ENCODE measurements at places on chromosomes 12 and 14. TPM values are rescaled to one million over a fixed set of nuclear protein-coding genes. Genes with fewer than 3 reads are reported as not detected.

- no peaks in the 10 kb centered on the region for H3K27me3 ChIP-seq
- no peaks in the 10 kb centered on the region for H3K36me3 ChIP-seq
- no peaks in the 10 kb centered on the region for H3K4me1 ChIP-seq
- H3K27ac ChIP-seq, result no peak overlapping the region
- peak; percentile 65 for DNase-seq
Measured at GRCh38 chr14:24481622-24482324, 26.3 kb downstream of the CMA1 start.

B3GNT4 gene
- polyA plus RNA-seq, result 1.8 TPM

DNA sequence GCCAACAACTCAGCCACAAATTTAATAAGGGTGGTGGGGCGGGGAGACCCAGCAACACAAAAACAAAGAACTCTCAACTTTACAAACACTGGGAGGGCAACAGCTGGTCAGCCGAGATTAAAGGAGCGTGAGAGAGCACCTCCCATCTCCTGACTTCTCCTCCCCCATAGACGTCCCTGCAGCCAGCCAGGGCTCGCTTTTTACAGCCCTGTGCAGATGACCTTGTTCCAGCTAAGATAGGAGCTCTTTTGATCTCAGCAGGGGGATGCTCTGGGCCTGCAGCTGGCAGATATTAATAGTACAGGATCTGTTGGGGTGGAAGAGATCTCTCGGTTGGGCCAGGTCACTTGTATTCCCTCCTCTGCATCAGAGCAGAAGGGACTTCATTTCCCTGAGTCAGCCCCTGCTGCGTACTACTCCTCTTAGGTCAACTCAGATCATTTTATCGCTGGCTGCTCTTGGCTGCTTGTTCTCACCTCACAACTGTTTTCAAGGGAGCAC lies 475.8 kb downstream of the RAD51B start:
- H3K36me3 ChIP-seq, result no peaks in the 10 kb centered on the region
- no peak overlapping the region for H3K4me3 ChIP-seq
- peak overlapping the region; percentile 96 for H3K27ac ChIP-seq
- no peaks in the 10 kb centered on the region for H3K27me3 ChIP-seq
- H3K4me1 ChIP-seq, result peaks cover 64% of the 10 kb centered on the region

GRCh38 chr12:104083769-104084475 lies 19.6 kb downstream of the HCFC2 start:
- H3K27ac ChIP-seq, result no peak overlapping the region
- H3K4me1 ChIP-seq, result no peaks in the 10 kb centered on the region
- H3K27me3 ChIP-seq, result no peaks in the 10 kb centered on the region
- no peak overlapping the region for H3K4me3 ChIP-seq
- DNase-seq, result no peak

- no peaks in the 10 kb centered on the region for H3K4me1 ChIP-seq
- H3K4me3 ChIP-seq, result no peak overlapping the region
- H3K36me3 ChIP-seq, result peaks cover 12% of the 10 kb centered on the region
- H3K27ac ChIP-seq, result no peak overlapping the region
Measured at GRCh38 chr14:22994762-22995275, 12.5 kb upstream of the AJUBA start.

TSPAN19 gene
- 0.09 TPM for polyA plus RNA-seq

GRCh38 chr14:103806805-103807204 lies 40.6 kb downstream of the PPP1R13B start:
- no peaks in the 10 kb centered on the region for H3K36me3 ChIP-seq
- no peak overlapping the region for H3K4me3 ChIP-seq
- H3K27me3 ChIP-seq, result no peaks in the 10 kb centered on the region
- H3K27ac ChIP-seq, result no peak overlapping the region

DNA sequence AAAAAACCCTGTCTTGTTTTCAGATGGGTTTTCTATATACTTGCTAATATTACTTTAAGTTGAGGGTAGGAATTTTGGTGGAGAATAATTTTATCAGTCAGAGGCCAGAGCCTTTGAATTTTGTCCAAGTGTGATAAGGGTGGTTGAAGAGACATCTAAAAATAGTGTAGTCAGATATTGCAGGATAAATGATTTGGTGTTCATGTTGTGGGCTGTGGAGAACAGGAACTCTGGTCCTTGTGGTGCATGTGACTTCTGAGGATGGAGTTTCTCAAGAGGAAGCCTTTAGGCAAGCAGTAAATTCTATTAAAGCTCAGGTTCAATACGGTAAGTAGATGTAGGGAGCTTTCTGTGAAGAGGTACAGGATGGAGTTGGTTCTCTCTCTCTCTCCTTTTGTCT lies 2.8 kb downstream of the ADAM21 start:
- H3K36me3 ChIP-seq, result no peaks in the 10 kb centered on the region
- H3K27me3 ChIP-seq, result no peaks in the 10 kb centered on the region
- H3K4me1 ChIP-seq, result no peaks in the 10 kb centered on the region
- DNase-seq, result no peak

MEG3 gene
- 248 TPM for polyA plus RNA-seq

DNA sequence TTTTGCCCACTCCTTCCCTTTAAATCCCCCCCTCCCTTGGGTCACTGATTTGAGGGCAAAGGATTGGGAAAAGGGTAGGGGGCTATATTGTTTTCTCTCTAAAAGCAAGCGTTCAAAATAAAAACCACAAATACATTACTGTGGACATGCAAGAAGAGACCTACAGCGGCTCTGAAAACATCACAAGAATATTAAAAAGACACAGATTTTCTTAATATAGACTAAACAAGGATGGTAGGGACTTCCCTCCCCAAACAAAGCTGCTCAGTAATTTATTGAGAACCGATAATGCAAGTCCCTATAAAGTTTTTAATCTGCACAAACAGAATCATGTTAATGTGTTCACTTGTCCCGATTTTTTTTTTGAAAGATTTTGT lies 12.9 kb downstream of the TBX3 start:
- H3K4me1 ChIP-seq, result peaks cover 11% of the 10 kb centered on the region
- DNase-seq, result no peak
- peaks cover 42% of the 10 kb centered on the region for H3K36me3 ChIP-seq
- H3K27ac ChIP-seq, result no peak overlapping the region
- H3K27me3 ChIP-seq, result peaks cover 23% of the 10 kb centered on the region
- no peak overlapping the region for H3K4me3 ChIP-seq

CAPZA3 gene
- polyA plus RNA-seq, result 0.04 TPM

GRCh38 chr12:124684496-124684895 lies 117.1 kb upstream of the NCOR2 start:
- no peak overlapping the region for H3K4me3 ChIP-seq
- no peak overlapping the region for H3K27ac ChIP-seq
- no peaks in the 10 kb centered on the region for H3K27me3 ChIP-seq

PRH1 gene
- 7.3 TPM for polyA plus RNA-seq

DNA sequence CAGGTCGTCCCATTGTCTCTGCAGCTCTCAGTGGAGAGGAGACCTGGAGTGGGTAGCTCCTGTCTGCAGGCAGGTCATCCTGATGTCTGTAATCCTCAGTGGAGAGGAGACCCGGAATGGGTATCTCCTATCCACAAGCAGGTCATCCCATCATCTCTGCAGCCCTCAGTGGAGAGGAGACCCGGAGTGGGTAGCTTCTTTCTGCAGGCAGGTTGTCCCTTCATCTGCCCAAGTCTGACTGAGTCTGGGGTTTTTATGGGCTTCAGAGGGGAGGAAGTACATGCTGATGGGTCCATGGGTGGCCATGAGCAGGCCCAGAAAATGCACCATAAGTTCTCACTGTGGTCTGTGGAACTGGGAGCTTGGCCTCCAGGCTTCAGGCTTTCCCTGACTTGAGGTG lies 28.9 kb upstream of the PAPLN start:
- H3K27me3 ChIP-seq, result no peaks in the 10 kb centered on the region
- H3K27ac ChIP-seq, result no peak overlapping the region
- no peak overlapping the region for H3K4me3 ChIP-seq
- DNase-seq, result no peak
- no peaks in the 10 kb centered on the region for H3K4me1 ChIP-seq

GRCh38 chr12:30440826-30441602 lies 254.7 kb downstream of the IPO8 start:
- H3K27me3 ChIP-seq, result no peaks in the 10 kb centered on the region
- no peaks in the 10 kb centered on the region for H3K36me3 ChIP-seq

GRCh38 chr14:53458368-53458814 lies 305.3 kb upstream of the DDHD1 start:
- no peaks in the 10 kb centered on the region for H3K27me3 ChIP-seq
- H3K36me3 ChIP-seq, result no peaks in the 10 kb centered on the region
- no peak overlapping the region for H3K27ac ChIP-seq
- no peak overlapping the region for H3K4me3 ChIP-seq
- no peak for DNase-seq

- H3K27me3 ChIP-seq, result no peaks in the 10 kb centered on the region
- H3K4me3 ChIP-seq, result no peak overlapping the region
- no peak for DNase-seq
- H3K36me3 ChIP-seq, result no peaks in the 10 kb centered on the region
Measured at GRCh38 chr12:3148366-3149000, 71.3 kb downstream of the TSPAN9 start.

C1QL4 gene
- 0.01 TPM for polyA plus RNA-seq

GRCh38 chr14:51848120-51848519 lies 12.3 kb upstream of the GNG2 start:
- no peak overlapping the region for H3K4me3 ChIP-seq
- no peaks in the 10 kb centered on the region for H3K27me3 ChIP-seq
- no peaks in the 10 kb centered on the region for H3K4me1 ChIP-seq
- DNase-seq, result no peak
- H3K36me3 ChIP-seq, result no peaks in the 10 kb centered on the region
- H3K27ac ChIP-seq, result no peak overlapping the region

GRCh38 chr12:56833780-56834179 lies 70.7 kb downstream of the HSD17B6 start:
- H3K27ac ChIP-seq, result no peak overlapping the region
- H3K4me3 ChIP-seq, result no peak overlapping the region
- H3K36me3 ChIP-seq, result no peaks in the 10 kb centered on the region
- no peak for DNase-seq
- no peaks in the 10 kb centered on the region for H3K4me1 ChIP-seq
- H3K27me3 ChIP-seq, result no peaks in the 10 kb centered on the region

- H3K27me3 ChIP-seq, result peaks cover 2% of the 10 kb centered on the region
- no peak overlapping the region for H3K27ac ChIP-seq
- no peak overlapping the region for H3K4me3 ChIP-seq
- DNase-seq, result no peak
- H3K36me3 ChIP-seq, result no peaks in the 10 kb centered on the region
Measured at GRCh38 chr12:4478933-4479332, 33.3 kb upstream of the FGF6 start.

DNA sequence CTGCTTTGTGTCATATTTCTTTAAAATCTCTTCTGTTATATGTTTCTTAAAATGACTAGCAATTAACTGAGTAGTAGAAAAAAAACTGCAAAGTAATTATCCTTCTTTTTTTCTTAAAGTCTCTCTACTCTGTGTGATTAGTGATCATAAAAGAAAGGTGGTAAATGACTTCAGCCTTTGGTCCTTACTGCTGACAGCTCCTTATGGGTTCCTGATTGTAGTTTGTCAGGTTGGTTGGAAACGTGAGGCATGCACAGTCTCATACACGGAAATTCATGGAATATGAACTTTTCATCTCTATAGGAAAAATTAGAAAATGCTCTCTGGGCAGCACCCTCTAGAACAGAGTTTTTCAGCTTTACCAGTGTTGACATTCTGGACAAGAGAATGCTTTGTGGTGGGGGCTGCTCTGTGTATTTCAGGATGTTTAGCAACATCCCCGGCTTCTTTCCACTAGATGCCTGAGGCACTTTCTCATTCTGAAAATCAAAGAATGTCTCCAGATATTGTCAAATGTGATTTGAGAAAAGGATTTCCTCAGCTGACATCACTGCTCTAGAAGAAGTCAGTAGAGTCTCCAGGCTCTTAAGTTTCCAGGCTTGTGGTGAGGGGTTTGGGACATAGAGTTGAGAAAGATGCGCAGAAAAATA lies 121.0 kb downstream of the PIK3C2G start:
- H3K4me3 ChIP-seq, result no peak overlapping the region
- no peaks in the 10 kb centered on the region for H3K36me3 ChIP-seq
- DNase-seq, result peak; percentile 58
- H3K4me1 ChIP-seq, result peaks cover 23% of the 10 kb centered on the region
- no peaks in the 10 kb centered on the region for H3K27me3 ChIP-seq

DNA sequence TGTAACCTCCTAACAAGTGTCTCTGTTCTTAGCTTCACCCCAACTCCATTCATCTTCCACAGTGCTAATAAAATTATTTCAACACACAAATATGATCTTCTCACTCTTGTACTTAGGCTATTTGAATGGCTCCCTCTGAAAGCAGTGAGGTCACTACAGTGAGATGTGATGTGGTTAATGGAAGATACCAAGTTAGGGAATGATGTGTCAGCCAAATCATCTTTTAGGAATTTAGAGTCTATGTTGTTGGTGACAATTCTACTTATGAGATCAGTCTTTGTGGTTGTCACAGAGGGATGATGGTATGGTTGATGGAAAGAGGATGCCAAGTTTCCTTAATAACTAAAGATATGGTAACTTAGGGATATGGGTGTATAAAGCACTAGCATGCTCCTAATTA lies 57.6 kb downstream of the POLR3B start:
- no peak overlapping the region for H3K27ac ChIP-seq
- DNase-seq, result no peak
- no peak overlapping the region for H3K4me3 ChIP-seq
- H3K36me3 ChIP-seq, result peaks cover 10% of the 10 kb centered on the region
- no peaks in the 10 kb centered on the region for H3K27me3 ChIP-seq

GRCh38 chr14:84688297-84689025 lies 841.5 kb upstream of the FLRT2 start:
- no peak overlapping the region for H3K4me3 ChIP-seq
- no peaks in the 10 kb centered on the region for H3K4me1 ChIP-seq
- H3K27ac ChIP-seq, result no peak overlapping the region
- no peaks in the 10 kb centered on the region for H3K27me3 ChIP-seq

BEGAIN gene
- 3.0 TPM for polyA plus RNA-seq

CELA1 gene
- polyA plus RNA-seq, result not detected

All from large intestine (tissue), 12 donors.